Bronchial epithelial cell (primary cell): ENCODE measurements at places on chromosomes 1 and 21. TPM values are rescaled to one million over a fixed set of nuclear protein-coding genes. Genes with fewer than 3 reads are reported as not detected.

DNA sequence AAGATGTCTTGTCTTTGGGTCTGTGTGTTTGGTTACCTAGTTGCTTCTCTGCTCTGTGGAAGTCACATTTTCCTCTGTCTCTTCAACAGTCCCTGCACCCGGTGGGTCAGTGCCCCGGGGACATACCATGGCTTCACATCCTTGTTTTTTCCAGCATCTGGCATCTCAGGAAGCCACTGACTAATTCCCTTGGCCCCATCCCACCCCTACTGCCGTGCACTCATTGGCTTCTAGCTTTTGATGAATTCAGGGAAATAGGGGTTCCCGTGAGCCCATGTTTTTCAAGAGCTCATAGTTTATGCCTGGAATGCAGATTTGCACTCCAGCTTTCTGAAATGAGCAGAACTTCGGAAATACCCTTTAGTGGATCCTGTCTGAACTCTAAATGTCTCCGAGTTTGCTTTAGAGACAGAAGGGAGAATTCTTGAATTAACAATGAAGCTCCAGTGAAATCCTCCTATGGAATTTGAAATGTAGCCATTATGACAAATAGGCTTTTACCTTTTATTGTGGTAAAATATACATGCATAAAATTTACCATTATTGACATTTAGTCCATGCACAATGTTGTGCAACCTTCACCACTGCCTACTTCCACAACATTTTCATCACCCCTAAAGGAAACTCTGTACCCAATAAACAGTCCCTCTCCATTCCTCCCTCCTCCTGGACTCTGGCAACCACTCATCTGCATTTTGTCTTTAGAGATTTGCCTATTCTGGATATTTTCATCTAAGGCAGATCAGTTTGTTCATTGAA is 67.5 kb downstream of the CLIC6 start:
- no peak for DNase-seq

- DNase-seq, result peak; percentile 3
Observed at GRCh38 chr1:164058198-164058597, 500.8 kb upstream of the PBX1 start.

GRCh38 chr1:157961805-157962762 is 31.4 kb upstream of the KIRREL1 start:
- peak; percentile 88 for DNase-seq

DNA sequence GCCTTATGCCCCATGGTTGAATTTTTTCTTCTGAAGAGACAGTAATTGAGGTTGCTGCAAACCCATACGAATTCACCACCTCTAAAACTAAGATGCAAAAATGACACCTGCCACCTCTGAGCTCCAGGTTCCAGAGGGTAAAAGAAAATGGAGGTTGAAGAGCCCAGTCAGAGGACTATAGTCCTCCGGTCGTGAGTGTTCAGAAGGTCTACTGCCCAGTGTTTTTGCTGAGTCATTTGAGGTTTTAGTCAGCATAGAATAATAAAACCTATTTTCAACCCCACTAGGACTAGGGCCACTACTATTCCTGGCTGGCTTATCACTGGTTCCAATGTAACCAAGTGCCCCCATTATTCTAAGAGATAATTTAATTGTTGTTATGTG is 12.9 kb upstream of the SLAMF7 start:
- DNase-seq, result peak; percentile 43

GRCh38 chr1:55988963-55989452 is 590.4 kb downstream of the PLPP3 start:
- DNase-seq, result no peak

The TAS1R3 gene
- total RNA-seq, result 0.26 and 0.38 TPM in 2 replicates

DNA sequence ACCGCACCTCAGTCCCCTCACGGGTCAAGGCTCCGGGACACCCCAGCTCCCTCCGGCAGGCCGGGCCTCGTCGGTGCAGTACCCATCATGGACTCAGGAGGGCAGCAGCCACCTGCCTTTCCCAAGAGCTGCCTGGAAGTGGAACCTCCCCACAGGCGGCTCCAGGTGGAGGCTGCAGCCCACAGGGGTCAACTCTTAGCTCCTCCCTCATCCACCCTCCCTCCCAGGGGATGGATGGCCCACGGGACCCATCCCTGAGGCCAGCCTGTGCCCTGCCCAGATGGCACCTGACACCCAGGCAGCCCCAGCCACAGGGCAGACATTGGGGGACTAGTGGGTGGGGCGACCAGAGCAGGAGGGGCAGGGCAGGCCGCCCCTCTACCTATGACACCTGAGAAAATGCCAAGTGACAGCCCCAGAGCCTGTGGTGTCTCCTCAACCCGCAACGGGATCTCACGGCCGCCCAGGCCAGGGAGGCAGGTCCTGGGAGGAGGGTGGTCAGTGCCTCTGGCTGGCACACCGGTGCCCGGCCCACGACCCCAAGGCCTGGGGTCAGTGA is 1.2 kb upstream of the ARHGEF16 start:
- DNase-seq, result peak; percentile 49

DNA sequence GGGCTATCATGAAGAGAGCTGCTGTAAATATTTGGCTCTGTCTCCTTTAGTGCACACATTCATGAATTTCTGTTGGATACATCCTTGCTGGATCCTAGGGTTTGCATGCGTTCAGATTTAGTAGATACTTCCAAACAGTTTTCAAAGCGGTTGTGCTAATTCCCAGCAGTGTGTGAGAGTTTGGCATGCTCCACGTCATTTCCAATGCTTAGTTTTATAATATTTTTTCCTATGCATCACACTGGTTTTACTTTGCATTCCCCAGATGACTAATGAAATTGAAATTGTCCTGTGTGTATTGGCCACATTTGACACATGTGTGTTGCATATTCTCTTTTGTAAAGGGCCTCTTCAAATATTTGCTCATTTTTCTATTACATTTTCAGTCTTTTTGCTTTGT is 18.5 kb upstream of the AADACL3 start:
- no peak for DNase-seq

GRCh38 chr1:3780901-3781300 is 8.4 kb downstream of the SMIM1 start:
- no peak for DNase-seq

GRCh38 chr21:35622612-35623011 is 437.7 kb downstream of the SETD4 start:
- DNase-seq, result no peak

The F3 gene
- total RNA-seq, result 326 and 618 TPM in 2 replicates

The RGS4 gene
- total RNA-seq, result under 0.01 TPM in 1 of 2 replicates, not detected in the other

GRCh38 chr1:54658164-54658913 is 16.8 kb downstream of the MROH7 start:
- DNase-seq, result no peak

GRCh38 chr1:218658899-218659298 is 313.8 kb downstream of the TGFB2 start:
- peak; percentile 86 for DNase-seq

DNA sequence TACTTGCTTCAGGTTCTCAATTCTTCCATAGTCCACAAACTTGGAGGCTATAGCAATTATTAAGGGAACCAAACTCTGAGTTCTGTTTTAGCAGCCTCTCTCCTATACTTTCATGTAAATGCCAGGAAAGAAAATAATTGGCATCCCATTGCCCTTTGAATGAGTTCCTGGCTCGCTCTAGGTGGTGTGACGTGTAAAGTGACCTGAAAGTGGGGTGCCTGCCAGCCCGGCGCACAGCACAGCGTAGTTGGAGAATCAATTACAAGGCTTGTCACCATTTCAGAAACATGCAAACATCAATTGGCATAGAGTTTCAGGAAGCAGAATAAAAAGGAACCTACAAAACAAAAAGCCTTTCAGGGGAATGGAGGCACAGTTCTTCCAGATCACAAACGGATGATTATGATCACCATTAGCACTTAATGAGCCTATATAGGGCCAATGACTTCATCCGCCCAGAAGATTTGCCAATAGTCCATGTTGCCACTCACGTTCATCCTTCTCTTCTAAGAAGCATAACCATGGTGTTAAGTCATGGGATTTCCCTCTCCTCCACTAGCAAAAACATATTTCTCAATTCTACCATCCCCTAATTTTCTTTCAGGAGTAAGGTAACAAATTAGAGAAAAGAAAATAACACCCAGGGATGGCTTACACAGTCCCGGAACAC is 354.6 kb upstream of the ADGRL2 start:
- peak; percentile 31 for DNase-seq

The SPRR2A gene
- 1.3 and 3.8 TPM in 2 replicates for total RNA-seq

DNA sequence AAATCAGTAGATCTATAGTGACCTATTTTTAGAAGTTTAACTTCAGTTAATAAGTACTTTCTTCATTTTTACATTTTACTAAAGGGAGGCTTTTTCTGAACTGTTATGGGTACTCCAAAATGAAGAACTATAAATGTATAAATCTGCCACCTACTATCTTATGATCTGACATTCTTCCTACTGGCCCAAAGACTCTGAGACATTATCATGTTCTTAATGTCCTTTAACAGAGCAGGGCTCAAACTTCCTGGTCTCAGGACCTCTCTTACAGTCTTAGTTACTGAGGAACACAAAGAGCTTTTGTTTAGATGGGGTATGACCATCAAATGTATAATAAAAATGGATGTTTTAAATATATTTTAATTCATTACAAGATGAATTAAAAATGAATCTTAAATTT is 8.9 kb downstream of the TRIM33 start:
- DNase-seq, result no peak

GRCh38 chr1:52032785-52033131 is 852 bp downstream of the KTI12 start:
- peak; percentile 7 for DNase-seq

The OR6N1 gene
- not detected in 2 replicates for total RNA-seq

The C1orf74 gene
- 6.8 and 11.6 TPM in 2 replicates for total RNA-seq

DNA sequence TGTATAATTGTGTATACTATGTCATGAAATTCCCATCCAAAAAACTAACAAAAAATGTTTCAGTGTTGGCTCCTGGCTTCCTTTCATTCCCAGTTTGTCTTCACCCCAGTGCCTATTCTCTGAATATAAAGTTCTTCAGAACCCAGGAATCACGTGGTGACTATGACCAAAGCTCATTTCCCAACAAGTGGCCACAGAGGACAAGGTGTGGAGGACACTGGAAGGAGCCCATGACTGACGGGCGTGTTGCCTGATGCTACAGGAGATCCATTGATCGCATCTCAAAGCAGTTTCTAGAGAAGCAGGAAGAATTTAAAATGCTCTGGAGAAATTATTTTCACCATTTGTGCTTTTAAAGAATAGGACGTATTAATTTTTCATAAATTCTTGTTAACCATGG is 7.4 kb upstream of the GREM2 start:
- DNase-seq, result no peak

DNA sequence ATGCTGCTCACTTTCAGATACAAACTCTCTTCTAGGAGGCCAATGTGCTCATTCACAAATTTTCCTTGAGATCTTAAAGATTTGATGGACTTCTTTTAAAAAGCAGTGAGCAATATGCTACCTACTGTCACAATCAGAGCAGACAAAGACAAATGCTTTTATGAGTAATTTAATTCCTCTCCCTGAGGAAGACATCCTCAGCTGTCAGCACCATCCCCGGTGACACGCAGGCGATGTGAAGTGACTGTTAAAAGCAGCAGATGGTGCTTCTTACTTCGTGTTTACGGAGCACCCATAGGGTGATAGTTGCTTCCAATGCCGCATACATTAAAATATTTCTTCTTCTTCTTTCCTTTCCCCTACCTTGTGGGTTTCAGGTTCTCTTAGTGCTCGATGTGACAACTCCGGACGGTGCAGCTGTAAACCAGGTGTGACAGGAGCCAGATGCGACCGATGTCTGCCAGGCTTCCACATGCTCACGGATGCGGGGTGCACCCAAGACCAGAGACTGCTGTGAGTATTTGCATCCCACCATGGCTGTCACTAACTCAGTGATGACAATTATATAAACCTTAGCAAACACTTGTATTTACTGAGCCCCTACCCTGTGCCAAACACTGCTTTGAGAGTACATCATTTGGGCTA is 29.1 kb downstream of the LAMC2 start:
- no peak for DNase-seq

- peak; percentile 43 for DNase-seq
Observed at GRCh38 chr1:56915960-56916359, 49.9 kb downstream of the C8B start.

GRCh38 chr1:175062339-175062738 is 5.3 kb upstream of the TNN start:
- DNase-seq, result peak; percentile 52

The TMEM201 gene
- 1.2 and 1.8 TPM in 2 replicates for total RNA-seq

GRCh38 chr1:119747451-119747850 is 21.3 kb downstream of the HMGCS2 start:
- DNase-seq, result peak; percentile 80

GRCh38 chr21:19034560-19034959 is 631.0 kb upstream of the TMPRSS15 start:
- no peak for DNase-seq

The HIVEP3 gene
- total RNA-seq, result under 0.01 and 0.26 TPM in 2 replicates

The HSPB7 gene
- total RNA-seq, result under 0.01 TPM in 1 of 2 replicates, not detected in the other

The KAZN gene
- total RNA-seq, result 4.4 and 4.7 TPM in 2 replicates

The HHIPL2 gene
- under 0.01 and 0.13 TPM in 2 replicates for total RNA-seq

DNA sequence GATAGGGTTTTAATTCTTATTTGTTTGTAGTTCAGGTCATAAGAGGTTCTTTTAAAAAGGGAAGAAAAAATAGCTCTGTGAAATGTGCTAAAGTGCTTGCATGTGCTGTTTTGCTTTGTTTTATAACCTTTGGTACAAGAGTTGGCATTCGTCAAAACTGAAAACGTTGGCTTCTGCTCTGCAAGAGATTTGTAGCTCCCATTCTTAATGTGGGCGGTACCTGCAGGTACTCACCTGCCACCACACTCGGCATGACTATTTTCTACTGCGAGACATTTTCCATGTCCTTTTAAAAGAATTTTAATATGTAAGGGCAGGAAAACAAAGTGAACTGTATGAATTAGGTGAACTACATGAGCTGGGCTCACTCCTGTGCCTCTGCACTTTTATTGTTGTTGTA is 92.6 kb downstream of the ADARB1 start:
- DNase-seq, result no peak

The COA6 gene
- total RNA-seq, result 29.7 and 48.3 TPM in 2 replicates
